ENCODE measurements at places on chromosomes 7 and 10.

GRCh38 chr10:61935077-61935476 is 33.6 kb downstream of the ARID5B start:
- no peak for DNase-seq

- no peak for DNase-seq
Measured at GRCh38 chr10:130771491-130771946, 540.0 kb downstream of the TCERG1L start.

- DNase-seq, result no peak
Measured at GRCh38 chr7:82972135-82972534, 190.5 kb downstream of the PCLO start.

- no peak for DNase-seq
Measured at GRCh38 chr7:144006029-144006691, 6.0 kb downstream of the OR6B1 start.

DNA sequence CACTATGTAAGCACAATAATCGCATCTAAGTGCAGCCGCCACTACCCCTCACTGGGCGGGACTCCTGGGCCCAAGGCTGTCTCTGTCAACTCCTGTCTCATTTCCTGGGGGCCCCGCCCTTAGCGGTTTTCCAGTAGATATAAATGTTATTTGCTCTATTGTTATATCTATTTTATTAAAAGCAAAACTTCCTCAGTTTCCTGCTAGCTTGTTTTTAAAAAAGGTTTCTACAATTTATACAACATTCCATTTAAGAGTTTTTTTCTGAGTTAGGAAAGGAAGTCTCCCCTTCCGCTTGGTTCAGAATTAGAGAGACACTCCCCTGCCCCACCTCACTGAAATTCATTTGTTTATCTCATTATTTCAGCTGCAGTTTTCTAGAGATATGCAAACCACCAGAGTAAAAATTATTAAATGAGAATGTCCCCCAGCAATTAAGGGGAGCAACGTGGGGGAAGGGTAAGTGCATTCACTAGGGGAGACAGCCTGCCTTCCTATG is 82.7 kb downstream of the RAMP3 start:
- DNase-seq, result no peak

DNA sequence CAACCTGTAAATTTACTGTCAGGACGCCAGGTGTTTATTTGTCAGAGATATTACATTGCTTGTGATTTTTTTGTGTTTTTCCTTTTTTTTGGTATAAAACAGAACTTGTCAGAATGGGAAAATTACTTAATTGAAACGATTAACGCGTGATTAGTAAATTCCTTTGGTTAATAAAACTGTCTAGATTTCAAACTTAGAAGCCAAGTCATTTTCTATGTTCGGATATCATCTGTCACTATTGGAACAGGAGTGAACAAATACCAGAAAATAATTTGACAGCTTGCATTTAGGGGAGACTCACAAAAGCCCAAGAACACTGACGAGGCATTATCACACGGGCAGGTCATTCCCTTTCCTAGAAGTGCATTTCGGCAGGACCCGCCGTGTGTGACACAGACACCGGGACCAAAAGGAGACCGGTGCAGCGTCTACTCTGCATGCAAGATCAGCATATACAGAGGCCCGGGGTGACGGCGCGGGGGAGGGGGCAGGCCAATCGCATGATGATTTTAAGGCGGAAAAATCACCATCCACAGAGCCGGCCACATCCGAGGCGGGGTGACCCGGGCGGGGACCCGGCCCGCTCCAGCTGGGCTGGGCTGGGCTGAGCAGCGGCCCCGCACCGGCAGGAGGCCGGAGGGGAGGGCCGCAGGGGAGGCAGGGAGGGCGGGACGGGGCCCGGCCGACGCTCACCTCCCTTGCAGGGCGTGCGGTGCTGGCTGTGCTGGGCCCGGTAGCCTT is 841 bp downstream of the GLUD1 start:
- DNase-seq, result peak; percentile 65

GRCh38 chr7:1049801-1050200 is 5.5 kb downstream of the GPR146 start:
- DNase-seq, result no peak

DNA sequence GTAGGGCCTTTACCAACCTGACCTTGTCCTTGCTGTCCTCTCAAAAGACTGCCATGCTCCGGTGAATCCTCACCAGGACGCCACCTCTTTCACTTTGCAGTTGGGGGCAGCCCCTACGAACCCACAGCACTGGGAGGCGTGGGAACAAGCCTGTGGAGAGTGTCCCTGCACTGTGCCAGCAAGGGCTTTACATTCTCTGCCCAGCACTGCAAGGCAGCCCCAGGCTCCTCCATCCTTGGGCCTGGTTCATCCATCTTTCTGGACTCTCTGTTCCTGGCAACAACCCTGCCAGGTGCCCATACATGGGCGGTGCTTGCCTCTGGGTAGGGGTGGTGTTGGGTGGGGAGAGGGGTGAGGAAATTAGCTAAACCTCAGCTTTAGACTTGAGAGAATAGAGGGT is 1.4 kb downstream of the CHAT start:
- no peak for DNase-seq

DNA sequence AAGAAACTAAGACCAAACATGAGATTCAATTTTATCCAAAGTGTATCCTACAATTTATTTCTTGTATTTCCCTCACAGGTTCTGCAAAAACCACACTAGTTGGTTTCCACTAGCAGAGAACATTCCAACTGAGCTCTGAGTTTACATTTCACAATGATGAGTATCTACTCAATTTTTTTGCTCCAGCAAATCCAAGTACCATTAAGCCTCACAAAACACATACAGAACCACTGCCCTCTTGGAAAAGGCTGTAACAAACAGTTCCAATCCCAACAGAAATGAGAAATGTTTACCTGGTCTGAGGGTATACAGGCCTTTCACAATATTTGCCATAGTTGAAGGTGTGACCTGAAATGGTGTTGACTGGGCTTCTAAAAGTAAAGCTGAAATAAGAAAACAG is 59.9 kb downstream of the CACUL1 start:
- no peak for DNase-seq

DNA sequence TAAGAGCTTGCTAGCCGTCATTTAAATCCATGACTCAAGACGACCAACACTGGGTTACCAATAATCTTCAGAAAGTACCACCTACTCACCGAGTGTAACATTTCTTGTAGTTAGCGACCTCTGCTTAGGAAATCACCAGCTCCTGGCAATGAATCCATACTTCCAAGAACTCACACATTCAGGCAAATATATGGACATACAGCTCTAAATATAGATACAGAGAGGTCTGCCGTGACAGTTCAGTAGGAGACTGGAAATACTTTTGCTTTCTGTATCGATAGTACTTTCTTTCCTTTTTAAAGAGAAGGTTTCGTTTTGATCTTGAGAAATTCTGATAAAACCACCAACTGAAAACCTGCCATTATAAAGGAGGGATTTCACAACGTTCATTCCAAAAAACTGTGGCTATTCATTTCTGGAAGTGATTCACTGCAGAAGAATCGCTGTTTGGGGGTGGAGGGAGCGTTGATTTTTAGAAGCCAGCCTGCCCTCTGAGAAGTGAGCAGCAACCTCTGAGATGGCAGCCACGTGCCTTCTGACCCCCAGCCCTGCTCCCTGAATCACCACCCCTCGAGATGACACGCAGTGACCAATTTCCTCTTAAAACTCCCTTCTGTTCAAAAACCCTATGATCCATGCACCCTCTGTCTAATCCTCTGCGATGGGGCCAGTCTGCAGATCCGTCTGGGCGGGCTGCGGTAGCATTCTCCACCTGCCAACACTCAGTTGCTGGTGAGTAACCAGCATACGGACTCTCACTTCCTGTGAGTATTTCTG is 179.0 kb upstream of the KLF14 start:
- DNase-seq, result peak; percentile 98

- DNase-seq, result no peak
Measured at GRCh38 chr10:46528171-46528671, 28.2 kb downstream of the GPRIN2 start.

GRCh38 chr7:30665043-30665442 is 17.2 kb downstream of the CRHR2 start:
- DNase-seq, result no peak

- no peak for DNase-seq
Measured at GRCh38 chr7:34260279-34260678, 354.9 kb downstream of the BMPER start.

DNA sequence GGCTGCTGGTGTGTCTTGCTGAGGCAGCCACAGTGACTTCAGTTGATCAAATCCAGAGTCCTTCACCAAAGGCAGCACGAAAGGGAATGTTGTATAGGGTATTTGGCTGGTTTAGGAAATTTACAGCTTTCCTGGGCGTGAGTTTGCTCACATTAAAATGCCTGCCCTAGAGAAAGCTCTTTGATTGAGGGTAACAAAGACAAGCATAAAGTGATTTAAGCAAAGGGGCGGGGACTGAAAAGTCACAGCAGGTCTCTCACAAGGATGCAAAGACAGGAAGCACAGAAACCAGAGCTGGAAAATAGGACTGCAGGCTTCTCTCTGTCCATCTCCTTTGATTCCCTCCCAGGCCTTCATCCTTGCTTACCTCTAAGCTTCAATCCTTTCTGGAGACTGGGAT is 139.2 kb downstream of the ELMO1 start:
- DNase-seq, result no peak

- DNase-seq, result no peak
Measured at GRCh38 chr10:69416695-69417094, at the start of gene TACR2. TSS of gene TACR2 (minus strand) at chr10:69416918. CDS start at chr10:69416323, 595 bp downstream.

GRCh38 chr7:20514364-20514763 is 101.1 kb upstream of the ABCB5 start:
- DNase-seq, result peak; percentile 1

- no peak for DNase-seq
Measured at GRCh38 chr10:15306735-15307280, 64.3 kb downstream of the FAM171A1 start.

- DNase-seq, result peak; percentile 73
Measured at GRCh38 chr7:19982841-19983835, 209.7 kb upstream of the TMEM196 start.

DNA sequence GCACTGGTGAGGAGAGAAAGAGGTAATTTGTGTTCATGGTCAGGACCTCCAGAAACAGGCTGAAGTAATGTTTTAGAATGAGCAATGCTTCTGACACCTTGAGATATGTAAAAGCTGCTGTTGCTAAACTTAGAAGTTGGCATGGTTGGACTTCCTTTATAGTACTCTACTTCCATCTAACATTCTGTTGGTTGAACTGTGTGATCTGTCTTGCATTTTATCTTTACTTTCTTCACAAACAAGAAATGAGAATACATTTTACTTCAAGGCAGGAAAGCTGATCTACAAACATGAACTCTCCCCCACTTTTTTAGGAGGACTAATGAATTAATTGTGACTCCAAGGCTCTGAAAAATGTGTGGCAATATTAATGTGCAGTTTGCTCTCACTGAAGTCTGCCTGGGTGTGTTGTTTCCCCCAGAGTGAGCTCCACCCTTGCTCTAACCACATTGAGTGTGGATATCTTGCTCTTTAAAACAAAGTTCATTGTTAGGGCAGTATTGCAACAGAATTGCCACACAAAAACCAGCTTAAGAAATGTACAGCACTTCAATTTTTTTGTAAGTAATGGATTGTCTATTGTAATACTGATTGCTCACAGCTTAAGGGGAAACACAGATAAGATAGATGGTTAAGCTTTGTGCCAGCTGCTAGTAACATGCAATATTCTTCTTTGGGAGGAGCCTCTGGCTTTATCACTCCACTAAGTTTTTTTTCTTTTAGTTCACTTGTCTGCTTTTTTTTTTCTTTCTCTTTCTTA is 69.0 kb downstream of the ADD3 start:
- DNase-seq, result peak; percentile 75
